ENCODE measurements at places on chromosomes 4 and X. TPM values are rescaled to one million over a fixed set of nuclear protein-coding genes. Genes with fewer than 3 reads are reported as not detected.

GRCh38 chr4:41366911-41367517 is 110.3 kb downstream of the UCHL1 start:
- H3K27me3 ChIP-seq = no peaks in the 10 kb centered on the region
- no peak overlapping the region for H3K4me3 ChIP-seq
- DNase-seq = no peak
- H3K36me3 ChIP-seq = no peaks in the 10 kb centered on the region
- H3K4me1 ChIP-seq = no peaks in the 10 kb centered on the region

- no peak overlapping the region for H3K27ac ChIP-seq
- H3K4me3 ChIP-seq = no peak overlapping the region
- H3K36me3 ChIP-seq = no peaks in the 10 kb centered on the region
- H3K4me1 ChIP-seq = no peaks in the 10 kb centered on the region
These were observed 158.5 kb downstream of the MID1IP1 start for GRCh38 chrX:38959736-38960135.

- DNase-seq = no peak
- peaks cover 13% of the 10 kb centered on the region for H3K4me1 ChIP-seq
- no peak overlapping the region for H3K4me3 ChIP-seq
- no peak overlapping the region for H3K27ac ChIP-seq
- H3K36me3 ChIP-seq = no peaks in the 10 kb centered on the region
These were observed 22.1 kb upstream of the SCOC start for GRCh38 chr4:140351093-140352075.

DNA sequence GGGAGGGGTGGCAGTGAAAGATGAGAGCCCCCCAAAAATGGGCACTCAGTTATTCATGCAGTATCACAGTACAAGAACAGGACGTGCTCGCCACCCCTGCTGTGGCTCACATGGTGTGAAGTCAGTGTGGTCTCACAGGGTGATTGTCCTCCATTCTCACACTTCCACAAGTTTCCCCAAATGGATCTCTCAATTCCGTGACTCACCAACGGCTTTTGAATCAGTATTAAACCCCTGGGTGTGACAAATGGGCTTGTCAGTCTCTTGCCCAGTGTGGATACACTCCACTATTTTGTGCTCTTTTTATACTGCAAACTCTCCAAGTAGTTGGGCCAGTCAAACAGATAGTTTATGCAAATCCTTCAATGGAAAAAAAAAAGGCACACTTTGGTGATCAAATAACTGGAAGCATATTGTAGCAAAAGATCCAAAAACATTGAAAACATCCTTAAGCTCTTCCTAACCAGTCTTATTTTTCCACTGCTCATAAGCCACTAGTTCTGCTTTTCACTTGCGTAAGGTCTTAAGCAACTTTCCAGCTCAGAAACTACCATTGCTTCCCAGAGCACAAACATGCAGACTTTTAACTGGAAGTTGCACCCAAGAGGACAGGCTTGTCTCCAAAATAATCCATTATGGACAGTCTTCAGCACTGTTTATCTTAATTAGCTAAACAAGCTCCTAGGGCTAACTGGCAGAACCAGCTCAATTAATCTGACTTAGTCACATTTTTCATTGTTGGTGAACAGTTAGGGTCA is 365.7 kb downstream of the PPP3CA start:
- DNase-seq = no peak
- no peaks in the 10 kb centered on the region for H3K36me3 ChIP-seq
- no peaks in the 10 kb centered on the region for H3K27me3 ChIP-seq
- no peak overlapping the region for H3K4me3 ChIP-seq

The BCLAF3 gene
- total RNA-seq = 3.3 TPM

The PRDM8 gene
- 1.5 TPM for total RNA-seq

The HSFX2 gene
- not detected for total RNA-seq

- no peaks in the 10 kb centered on the region for H3K27me3 ChIP-seq
- H3K36me3 ChIP-seq = no peaks in the 10 kb centered on the region
- DNase-seq = peak; percentile 30
- H3K4me1 ChIP-seq = no peaks in the 10 kb centered on the region
- H3K27ac ChIP-seq = no peak overlapping the region
These were observed 10.1 kb upstream of the FGG start for GRCh38 chr4:154622598-154622997.

DNA sequence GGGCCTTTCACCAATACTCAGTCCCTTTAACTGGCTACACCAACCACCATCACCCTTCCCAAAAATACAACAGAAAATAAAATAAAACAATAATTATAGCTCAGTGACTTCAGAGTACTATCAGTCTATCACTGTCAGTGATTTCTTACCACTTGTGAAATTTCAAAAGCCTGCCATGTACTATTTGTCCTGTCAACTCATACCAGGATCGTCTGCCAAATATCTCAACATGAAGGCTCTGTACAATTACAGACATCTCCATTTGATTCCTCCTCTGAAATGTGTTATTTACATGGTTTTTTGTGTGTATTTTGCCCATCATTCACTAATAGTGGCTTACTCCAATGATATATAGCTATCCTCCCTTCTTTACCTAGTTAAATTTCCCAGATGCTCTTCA is 772.0 kb downstream of the IL1RAPL1 start:
- no peaks in the 10 kb centered on the region for H3K27me3 ChIP-seq
- no peak overlapping the region for H3K27ac ChIP-seq
- H3K4me3 ChIP-seq = no peak overlapping the region
- no peak for DNase-seq
- no peaks in the 10 kb centered on the region for H3K4me1 ChIP-seq

DNA sequence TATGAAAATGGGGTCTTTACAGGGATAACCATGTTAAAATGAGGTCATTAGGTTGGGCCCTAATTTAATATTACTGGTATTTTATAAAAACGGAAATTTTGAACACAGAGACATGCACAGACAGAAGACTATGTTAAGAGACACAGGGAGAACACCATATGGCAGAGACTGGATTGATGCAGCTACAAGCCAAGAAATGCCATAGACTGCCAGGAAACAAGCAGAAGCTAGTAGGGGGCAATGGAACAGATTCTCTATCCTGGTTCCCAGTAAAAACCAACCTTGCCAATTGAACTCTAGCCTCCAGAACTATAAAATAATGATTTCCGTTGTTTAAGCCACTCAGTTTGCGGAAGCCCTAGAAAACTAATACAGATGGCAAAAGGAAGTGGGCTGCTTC is 6.6 kb upstream of the GUF1 start:
- H3K36me3 ChIP-seq = no peaks in the 10 kb centered on the region
- H3K4me1 ChIP-seq = no peaks in the 10 kb centered on the region
- H3K27ac ChIP-seq = no peak overlapping the region

DNA sequence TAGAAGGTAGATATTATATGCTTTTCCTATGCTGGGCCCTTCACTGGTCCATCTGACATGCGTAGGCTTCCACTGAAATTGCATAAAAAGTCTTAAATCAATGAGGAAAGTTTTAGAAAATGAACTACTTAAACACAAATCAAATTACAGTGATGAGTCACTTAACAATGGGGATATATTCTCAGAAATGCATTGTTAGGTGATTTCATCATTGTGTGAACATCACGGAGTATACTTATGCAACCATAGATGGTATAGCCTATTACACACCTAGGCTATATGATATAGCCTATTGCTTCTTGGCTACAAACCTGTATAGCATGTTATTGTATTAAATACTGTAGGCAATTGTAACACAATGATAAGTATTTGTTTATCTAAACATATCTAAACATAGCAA is 10.3 kb downstream of the STAP1 start:
- no peak overlapping the region for H3K27ac ChIP-seq
- no peaks in the 10 kb centered on the region for H3K4me1 ChIP-seq
- H3K27me3 ChIP-seq = no peaks in the 10 kb centered on the region
- H3K4me3 ChIP-seq = no peak overlapping the region
- DNase-seq = no peak
- no peaks in the 10 kb centered on the region for H3K36me3 ChIP-seq

DNA sequence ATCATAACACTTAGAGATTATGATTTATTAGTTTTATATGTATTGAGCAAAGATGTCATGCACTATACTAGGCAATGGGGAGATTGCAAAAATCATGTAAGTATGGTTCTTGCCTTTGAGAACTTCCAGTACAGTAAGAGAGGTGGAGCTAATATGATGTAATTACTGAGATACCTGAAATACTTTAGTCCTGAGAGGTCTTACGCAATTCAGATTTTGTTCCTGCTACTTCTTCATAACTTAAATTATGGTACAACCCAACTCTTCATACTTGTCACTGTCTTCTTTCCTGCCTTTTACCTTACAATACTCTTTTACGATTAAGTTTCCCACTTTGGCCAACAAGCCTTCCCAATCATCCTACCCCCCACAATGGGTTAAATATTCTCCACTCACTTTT is 564.2 kb upstream of the PITX2 start:
- H3K36me3 ChIP-seq = no peaks in the 10 kb centered on the region
- no peak overlapping the region for H3K4me3 ChIP-seq
- H3K27ac ChIP-seq = no peak overlapping the region

- H3K27ac ChIP-seq = no peak overlapping the region
- no peaks in the 10 kb centered on the region for H3K4me1 ChIP-seq
- DNase-seq = peak; percentile 22
- no peaks in the 10 kb centered on the region for H3K27me3 ChIP-seq
- H3K36me3 ChIP-seq = no peaks in the 10 kb centered on the region
These were observed 192.9 kb downstream of the ARHGAP10 start for GRCh38 chr4:147924604-147925412.

The MAGED4B gene
- 6.1 TPM for total RNA-seq

- H3K27ac ChIP-seq = no peak overlapping the region
- no peaks in the 10 kb centered on the region for H3K4me1 ChIP-seq
- DNase-seq = no peak
- no peaks in the 10 kb centered on the region for H3K27me3 ChIP-seq
- H3K36me3 ChIP-seq = no peaks in the 10 kb centered on the region
These were observed 28.4 kb downstream of the DDX60L start for GRCh38 chr4:168451744-168452390.

The PPP2R2C gene
- total RNA-seq = 0.32 TPM

The ARHGEF38 gene
- 6.4 TPM for total RNA-seq

DNA sequence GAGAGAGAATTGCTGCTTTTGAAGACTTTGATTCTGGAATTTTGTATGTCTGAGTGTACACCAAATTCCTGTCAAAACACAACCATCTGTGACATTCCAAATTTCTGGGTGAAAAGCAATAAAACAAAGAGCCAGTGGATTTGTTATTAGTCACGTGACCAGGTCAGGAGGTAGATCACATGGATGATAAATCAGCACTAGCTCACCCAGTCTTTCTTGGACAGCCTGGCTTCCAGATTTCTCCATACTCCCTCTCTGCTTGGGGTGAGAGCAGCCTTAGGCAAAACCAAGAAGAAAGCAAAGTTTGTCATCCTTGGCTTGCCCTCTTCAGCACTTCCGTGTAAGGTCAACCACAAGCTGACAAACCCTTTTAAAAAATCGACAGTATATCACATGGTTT is 194.2 kb downstream of the CLCN4 start:
- no peak overlapping the region for H3K4me3 ChIP-seq
- no peaks in the 10 kb centered on the region for H3K4me1 ChIP-seq
- H3K36me3 ChIP-seq = no peaks in the 10 kb centered on the region
- peaks cover 11% of the 10 kb centered on the region for H3K27me3 ChIP-seq
- no peak overlapping the region for H3K27ac ChIP-seq

DNA sequence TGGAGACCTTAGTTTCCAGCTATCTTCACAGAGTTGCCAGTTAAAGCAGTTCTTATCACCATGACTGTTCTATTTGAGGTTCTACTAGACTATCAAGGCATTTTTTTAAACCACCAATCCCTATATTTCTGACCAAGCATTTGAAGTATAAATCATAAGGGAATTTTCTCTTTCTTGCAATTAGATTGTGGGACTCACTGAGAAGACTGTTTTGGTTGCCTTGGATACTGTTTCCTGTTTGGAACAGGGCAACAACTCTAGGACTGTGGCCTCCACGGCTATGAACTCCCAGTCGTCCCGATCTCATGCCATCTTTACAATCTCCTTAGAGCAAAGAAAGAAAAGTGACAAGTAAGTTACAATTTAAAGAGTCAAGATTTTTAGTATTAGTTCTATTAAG is 11.8 kb downstream of the KIF4A start:
- no peak for DNase-seq
- H3K27me3 ChIP-seq = no peaks in the 10 kb centered on the region
- no peaks in the 10 kb centered on the region for H3K36me3 ChIP-seq

GRCh38 chr4:151745481-151746231 is 15.2 kb downstream of the GATB start:
- no peaks in the 10 kb centered on the region for H3K27me3 ChIP-seq
- DNase-seq = no peak

DNA sequence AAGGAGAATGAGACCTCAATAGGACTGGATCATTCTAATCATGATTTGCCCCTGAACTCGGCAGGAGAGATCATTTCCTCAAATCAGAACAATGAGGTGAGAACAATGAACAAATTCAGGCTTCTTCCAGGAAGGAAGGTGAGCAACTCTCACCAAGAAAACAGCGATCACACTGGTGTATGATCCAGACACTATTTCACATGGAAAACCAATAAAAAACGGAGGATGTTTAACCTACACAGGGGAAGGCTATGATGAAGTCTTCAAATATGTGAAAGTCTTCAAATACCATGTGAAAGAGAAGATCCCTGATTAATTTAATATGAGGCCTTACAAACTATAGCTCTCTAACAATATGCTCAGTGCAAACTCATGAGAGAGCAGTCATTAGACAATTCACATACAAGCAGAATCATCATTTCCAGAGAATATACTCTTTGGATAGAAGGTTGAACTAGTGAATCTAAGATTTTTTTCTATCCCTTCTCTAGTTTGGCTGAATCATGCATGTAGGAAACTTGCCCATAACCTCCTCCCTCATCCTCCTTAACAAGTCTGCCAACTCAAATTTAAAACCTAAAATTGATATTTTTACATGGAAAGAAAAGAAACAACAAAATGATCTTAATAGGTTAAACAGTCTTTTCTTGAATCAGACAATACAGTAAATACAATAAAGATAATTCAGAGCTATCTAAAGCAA is 122.5 kb downstream of the ADAMTS3 start:
- H3K4me1 ChIP-seq = no peaks in the 10 kb centered on the region
- no peaks in the 10 kb centered on the region for H3K36me3 ChIP-seq
- no peak overlapping the region for H3K4me3 ChIP-seq
- no peak for DNase-seq

- H3K4me3 ChIP-seq = no peak overlapping the region
- DNase-seq = no peak
- H3K27ac ChIP-seq = no peak overlapping the region
These were observed 5.0 kb downstream of the TRIM75 start for GRCh38 chr4:165058666-165059065.

GRCh38 chr4:55912249-55912648 is 36.5 kb upstream of the CEP135 start:
- no peaks in the 10 kb centered on the region for H3K27me3 ChIP-seq
- no peaks in the 10 kb centered on the region for H3K4me1 ChIP-seq
- H3K27ac ChIP-seq = no peak overlapping the region
- H3K36me3 ChIP-seq = no peaks in the 10 kb centered on the region
- no peak for DNase-seq

The NKX1-1 gene
- not detected for total RNA-seq

- H3K36me3 ChIP-seq = no peaks in the 10 kb centered on the region
- no peak overlapping the region for H3K4me3 ChIP-seq
- H3K4me1 ChIP-seq = no peaks in the 10 kb centered on the region
- peaks cover under 1% of the 10 kb centered on the region for H3K27me3 ChIP-seq
These were observed 12.3 kb downstream of the FHL1 start for GRCh38 chrX:136159611-136160025.

GRCh38 chr4:38489011-38489861 is 174.8 kb upstream of the KLF3 start:
- no peak overlapping the region for H3K27ac ChIP-seq
- peaks cover 5% of the 10 kb centered on the region for H3K4me1 ChIP-seq
- DNase-seq = no peak
- no peaks in the 10 kb centered on the region for H3K36me3 ChIP-seq
- no peak overlapping the region for H3K4me3 ChIP-seq
